ENCODE measurements at places on chromosomes 7 and 10. TPM values are rescaled to one million over a fixed set of nuclear protein-coding genes. Genes with fewer than 3 reads are reported as not detected.

- DNase-seq: no peak
Observed at GRCh38 chr10:96695366-96695765, 24.9 kb downstream of the PIK3AP1 start.

GRCh38 chr7:33076737-33077136, 14.2 kb upstream of the NT5C3A start:
- DNase-seq: no peak

DNA sequence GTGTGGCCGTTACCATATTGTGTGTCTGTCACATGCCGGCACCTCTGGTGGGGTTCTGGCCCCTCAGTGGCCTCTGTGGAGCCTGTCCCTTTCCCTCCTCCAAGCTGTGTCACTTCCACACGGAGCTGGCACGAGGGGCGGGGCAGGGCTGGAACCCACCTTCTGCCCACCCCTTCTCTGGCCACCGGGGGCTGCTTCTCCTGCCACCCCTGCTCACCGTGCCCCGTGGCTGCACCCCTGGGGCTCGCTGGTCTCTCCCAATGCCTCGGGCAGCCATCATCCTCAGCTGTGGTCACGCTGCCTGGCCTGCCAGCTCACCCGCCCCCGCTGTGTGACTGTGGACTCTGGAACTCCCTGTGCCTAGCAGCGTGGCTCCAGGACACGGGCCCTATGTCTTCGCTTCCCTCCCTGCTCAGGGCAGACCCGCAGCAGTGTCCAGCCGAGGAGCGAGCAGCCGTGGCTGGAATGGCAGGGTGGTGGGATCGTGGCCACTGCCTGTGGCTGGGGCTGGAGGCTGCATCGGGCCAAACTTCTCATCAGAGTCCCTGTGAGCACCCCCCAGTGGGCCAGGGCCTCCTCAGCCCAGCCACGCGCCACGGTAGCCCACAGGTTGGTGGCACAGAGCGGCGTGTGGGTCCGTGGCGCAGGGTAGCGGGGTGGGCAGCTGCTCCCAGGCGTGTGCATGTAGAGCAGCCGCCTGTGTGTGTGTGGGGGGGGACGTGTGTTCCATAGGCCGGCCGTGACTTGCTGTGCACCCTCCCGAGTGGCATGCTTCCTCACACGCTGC, 8.1 kb downstream of the TTYH3 start:
- DNase-seq: no peak

DNA sequence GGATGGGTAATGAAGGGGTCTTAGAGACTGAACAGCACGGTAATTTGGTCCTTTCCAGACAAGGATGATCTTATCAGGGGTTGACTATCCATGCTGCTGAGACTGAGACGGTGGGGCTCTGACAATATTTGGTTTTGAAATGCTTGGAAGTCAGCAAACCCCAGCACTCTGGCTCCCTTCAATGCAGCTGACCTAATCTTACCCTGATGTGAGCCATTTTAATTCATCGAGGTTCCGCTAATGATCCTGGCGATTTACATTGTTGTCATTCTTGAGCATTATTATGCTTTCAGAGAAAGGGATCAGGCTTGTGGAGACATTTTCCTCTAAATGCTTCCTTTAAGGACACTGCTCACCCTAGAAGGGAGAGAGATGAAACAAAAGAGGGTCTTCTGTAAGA, 114.6 kb upstream of the BMPER start:
- no peak for DNase-seq

DNA sequence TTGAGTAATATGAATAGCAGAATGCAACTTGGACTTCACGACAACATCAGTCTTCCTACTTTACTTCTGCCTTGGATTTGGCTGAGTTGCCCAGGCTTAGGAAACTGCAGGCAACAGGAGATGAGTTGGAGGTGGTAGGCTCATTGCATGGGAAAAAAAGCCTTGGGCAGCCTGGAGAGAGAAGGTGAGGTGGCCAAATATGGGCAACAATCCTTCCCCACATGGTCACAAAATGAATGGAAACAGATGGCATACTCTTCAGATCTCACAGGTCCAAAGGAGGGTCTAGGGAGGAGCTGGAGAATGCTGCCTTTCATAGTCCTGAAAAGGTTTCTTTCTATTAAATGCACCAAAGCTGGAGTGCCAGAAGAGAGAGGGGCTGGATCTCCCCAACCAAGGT, 128.6 kb upstream of the AOAH start:
- no peak for DNase-seq

GRCh38 chr10:44385026-44385695, at the start of gene CXCL12:
CXCL12 (minus strand) TSS chr10:44385097; CDS start chr10:44385005, 92 bp downstream.
- DNase-seq: peak; percentile 65

- DNase-seq: no peak
Observed at GRCh38 chr7:154792436-154793055, 210.4 kb downstream of the PAXIP1 start.

AKR1D1 gene
- not detected for total RNA-seq

INMT gene
- total RNA-seq: 24.4 TPM

TEX36 gene
- not detected for total RNA-seq

All from ovary (tissue), 10 donors.